ENCODE measurements at places on chromosomes 2 and 18.

GRCh38 chr18:48935433-48935774 lies 15.4 kb downstream of the SMAD7 start:
- DNase-seq = no peak

GRCh38 chr2:72682061-72682460 lies 143.8 kb downstream of the EXOC6B start:
- no peak for DNase-seq

DNA sequence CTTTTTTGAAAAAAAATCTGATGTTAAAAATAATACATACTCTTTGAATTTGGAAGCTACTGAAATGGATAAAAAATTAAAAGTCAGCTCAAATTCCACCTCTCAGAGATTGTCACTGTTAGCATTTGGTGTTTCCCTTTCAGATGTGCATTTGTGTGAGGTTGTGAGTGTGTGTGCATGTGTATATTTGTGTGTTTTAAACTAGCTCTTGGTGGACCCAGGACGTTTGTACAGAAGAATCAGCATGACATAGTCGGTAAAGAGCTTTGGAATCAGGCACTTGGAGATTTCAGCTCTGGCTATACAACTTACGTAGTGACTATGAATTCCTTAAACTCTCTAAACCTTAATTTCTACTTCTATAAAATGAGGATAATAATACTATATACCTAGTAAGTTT lies 14.5 kb downstream of the SPATS2L start:
- DNase-seq = no peak

- no peak for DNase-seq
Measured at GRCh38 chr2:210842896-210843295, 286.5 kb downstream of the CPS1 start.

DNA sequence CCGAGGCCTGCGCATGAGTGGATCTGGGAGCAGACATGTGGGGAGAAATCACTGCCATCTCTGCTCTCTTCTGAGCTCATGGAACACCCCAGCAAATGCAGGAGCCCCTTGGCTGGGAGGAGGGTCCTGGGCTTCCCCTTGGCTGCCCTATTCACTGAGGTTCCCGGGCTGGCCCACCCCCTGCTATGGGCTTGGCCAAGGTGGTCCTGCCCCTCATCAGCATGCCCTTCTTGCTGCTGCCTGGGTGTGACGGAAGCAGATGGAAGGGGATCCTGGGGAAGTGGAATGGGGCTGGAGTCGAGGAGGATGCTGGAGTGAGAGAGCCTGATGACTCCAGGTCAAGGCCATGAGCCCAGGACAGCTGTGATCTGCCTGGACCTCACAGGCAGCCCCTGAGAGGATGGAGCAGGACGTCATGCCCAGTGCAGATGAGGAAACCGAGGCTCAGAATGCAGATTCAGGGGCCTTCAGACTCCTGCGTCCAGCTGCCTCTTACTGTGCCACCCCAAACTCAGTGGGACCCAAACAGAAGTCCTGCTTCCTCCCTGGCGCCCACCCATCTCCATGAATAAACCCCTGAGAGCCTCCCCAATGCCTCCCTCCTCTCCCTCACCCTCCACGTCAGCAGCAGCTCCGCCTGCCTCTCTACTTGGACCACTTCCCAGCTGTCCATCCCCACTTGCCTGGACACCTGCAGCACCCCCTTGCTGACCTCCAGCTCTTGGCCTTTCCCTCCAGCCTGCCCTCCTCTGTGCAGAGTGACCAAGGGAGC lies 4.0 kb downstream of the SNED1 start:
- no peak for DNase-seq

DNA sequence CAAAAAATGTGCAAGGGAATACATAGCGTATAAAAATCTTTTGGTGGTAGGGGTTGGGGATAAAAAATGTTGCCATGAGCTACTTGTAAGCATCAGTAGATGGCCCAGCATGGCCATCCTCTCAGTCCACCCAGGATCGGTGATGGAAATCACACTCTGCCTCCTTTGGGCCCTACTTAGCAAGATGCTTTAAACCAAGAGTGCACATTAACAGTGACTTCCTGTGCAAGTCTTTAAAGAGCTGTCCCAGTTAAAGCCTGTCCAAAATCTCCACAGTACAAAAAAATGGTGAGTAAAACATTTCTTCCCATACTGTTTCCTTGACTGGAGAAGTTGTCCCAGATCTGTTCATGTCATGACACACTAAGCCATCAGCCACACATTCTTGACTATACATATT lies 18.0 kb downstream of the ANKRD44 start:
- no peak for DNase-seq

DNA sequence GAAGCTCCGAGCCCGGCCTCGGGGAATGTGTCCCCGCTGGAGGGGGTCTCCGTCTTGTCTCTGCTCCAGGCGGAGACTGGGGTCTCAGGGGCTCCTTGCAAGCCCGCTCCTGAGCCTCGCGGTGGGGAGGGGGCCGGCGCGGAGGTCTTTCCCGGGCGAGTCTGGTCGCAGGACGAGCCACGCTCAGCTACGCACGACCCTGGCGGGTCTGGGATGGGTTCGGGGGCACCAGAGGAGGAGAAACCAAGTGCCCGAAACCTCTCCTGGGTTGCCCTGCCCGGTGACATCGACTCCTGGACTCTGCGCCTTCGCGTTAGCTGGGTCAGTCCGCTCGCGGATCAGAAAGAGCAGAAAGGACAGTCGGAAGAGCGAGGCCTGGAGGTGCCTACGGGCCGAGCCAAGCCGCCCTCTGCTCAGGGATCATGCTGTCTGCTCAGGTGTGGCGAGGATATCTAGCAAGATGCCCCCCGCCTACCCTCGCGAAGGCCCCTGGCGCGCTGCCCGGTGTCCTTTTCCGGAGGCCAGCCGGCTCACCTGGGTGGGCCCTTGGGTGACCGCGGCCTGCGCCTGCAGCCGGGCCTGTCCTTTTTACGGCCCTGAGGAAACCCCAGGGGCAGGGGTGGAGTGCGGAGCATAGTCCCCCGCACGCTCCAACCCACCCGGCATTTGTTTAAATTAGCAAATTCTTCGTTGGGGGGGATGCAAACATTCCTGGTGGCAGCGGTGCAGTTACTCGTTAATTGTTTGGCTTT lies 58.7 kb downstream of the SNORC start:
- DNase-seq = no peak

GRCh38 chr2:69559442-69560146 lies 83.9 kb downstream of the AAK1 start:
- DNase-seq = peak; percentile 36

DNA sequence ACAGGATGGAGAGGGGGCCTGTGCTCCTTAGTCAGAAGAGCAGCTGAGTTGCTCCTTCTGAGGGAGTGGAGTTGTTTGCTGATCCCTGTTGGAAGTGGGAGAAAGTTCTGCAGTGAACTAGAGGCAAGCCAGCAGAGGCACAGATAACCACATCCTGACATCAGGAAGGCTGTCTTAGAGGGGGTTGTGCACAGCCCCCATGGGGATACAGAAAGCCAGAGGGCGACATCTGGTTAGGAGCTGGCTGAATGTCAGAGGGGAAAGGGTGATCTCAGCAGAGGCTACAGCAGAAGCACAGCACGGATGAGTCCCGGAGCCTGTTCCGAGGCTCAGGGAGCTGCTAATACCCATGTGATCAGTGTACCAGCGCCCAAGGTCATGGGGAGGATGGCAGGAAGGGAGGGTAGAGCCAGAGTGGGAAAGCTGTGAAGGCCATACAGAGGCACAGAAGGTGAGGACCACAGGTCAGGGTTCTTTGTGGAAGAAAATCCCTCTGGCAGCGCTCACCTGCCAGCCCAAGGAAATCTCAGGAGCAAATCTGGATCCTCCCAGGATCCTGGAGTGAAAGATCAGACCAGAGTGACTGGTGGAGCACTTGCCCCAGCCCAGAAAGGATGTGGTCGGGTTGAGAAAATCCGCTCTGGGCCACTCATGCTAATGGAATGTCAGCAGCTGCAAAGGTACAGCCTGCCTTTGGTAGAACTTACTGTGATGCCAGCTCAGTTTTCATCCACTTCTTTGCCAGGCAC lies 111.8 kb downstream of the STPG4 start:
- peak; percentile 97 for DNase-seq

GRCh38 chr2:134401789-134402188 lies 147.9 kb downstream of the MGAT5 start:
- DNase-seq = no peak

DNA sequence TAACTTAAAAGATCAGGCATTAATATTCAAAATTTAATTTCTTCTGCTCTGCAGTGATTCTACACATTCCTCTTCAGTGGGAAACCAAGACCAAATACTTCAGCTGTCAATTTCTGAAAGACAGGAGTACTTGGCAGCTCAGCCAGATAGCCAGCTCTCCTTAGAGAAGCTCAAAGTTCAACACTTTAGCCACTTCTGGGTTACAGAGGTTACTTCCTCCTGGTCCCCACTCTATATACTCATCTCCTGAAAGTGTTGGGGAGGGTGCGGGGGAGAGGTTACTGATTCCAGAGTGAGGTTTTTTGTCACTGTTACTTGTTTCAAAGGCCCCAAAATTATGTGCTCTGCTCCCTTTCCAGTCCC lies 4.1 kb downstream of the CYTIP start:
- DNase-seq = no peak

GRCh38 chr2:128288781-128289180 lies 29.9 kb downstream of the HS6ST1 start:
- DNase-seq = no peak

- DNase-seq = no peak
Measured at GRCh38 chr2:169446452-169446851, 32.8 kb upstream of the BBS5 start.

- DNase-seq = no peak
Measured at GRCh38 chr2:101521487-101521886, 46.6 kb upstream of the RFX8 start.

GRCh38 chr18:8235894-8236293 lies 373.3 kb upstream of the RAB12 start:
- no peak for DNase-seq

GRCh38 chr2:109476641-109477441 lies 136.9 kb downstream of the SEPTIN10 start:
- no peak for DNase-seq

DNA sequence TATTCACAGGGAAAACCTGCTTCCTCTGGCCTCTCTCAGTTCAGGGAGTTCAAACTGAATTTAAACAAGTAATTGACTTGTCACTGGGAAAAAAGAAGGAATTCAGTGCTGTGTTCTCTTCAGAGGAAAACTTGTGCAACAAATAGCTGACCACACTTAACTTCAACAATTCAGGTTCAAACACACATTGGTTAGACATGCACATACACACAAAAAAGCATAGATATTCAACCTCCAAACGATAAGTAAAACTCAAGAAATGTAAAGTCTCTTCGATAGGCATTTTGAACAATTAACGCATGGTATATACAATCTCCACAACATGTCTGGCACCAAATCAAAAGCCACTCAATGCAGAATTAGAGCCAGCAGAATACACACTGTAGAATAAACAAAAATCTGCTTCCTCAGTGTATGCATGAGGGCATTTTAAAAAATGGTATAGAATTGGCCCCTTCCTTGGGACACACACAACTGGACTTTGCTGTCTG lies 269.0 kb downstream of the TCF4 start:
- DNase-seq = no peak

DNA sequence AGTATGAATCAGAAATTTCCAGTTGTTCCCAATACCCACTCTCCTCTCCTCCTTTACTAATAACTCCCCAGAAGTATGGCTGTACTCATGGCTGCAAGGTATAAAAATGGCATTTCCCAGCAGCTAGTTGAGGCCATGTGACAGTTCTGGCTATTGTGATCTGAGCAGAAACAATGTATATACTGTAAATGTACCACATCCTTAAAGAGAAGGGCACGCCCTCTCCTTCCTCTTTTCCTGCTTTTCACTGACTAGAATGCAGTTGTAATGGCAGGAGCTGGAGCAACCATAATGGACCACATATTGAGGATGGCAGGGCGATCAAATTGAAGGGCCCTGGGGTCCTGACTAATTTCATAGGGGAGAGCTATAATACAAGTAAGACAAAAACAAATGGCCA lies 211.2 kb downstream of the TNS1 start:
- DNase-seq = no peak

- DNase-seq = no peak
Measured at GRCh38 chr2:21361957-21362486, 238.3 kb downstream of the TDRD15 start.

- DNase-seq = no peak
Measured at GRCh38 chr2:188320861-188321260, 29.2 kb downstream of the GULP1 start.

DNA sequence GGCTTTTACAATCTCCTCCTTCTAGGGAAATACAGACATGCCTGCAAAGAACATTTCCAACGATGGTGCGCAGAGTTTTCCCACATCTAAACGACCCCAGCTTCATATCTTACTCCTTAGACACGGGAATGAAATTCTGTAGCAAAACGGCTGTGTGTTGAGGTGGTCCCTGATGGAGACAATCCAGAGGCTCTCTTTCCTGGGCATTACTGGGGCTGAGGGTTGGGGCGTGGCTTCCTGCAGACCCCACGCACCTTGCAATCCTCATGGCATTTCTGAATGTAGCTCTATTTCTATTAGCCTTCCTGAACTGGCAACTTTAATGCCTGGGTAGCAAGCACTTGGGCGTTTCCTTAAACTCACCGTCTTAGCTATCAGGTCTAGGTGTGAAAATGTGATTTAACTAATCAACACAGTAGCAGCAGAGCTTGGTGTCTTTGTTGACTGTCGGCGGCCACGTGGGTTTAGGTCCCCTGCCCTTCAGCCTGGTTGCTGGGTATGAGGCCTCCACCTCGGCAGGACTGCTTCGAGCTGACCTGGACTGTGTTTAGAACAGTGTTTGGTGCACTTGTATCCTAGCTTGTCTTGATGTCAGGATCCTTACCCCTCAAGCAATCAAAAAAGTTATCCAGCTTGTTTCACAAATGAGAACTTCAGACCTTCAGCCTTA lies 242.8 kb downstream of the GBX2 start:
- DNase-seq = no peak

All from SJCRH30 (cell line).